ENCODE measurements at places on chromosomes 13 and 19.

GRCh38 chr19:56663931-56664500, 7.5 kb downstream of the ZNF835 start:
- DNase-seq: no peak

GRCh38 chr13:74103970-74104555, 30.1 kb downstream of the KLF12 start:
- DNase-seq: no peak

DNA sequence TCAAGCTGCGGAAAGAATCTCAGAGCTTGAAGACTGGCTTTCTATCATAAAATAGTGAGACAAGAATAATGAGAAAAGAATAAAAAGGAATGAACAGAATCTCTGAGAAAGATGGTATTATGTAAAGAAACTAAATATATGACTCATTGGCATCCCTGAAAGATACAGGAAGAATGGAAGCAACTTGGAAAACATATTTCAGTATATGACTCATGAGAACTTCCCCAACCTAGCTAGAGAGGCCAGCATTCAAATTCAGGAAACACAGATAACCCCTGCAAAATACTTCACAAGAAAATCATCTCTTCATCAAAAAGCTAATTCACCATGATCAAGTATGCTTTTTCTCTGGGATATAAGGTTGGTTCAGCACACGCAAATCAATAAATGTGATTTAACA, 2318.0 kb downstream of the PCDH9 start:
- no peak for DNase-seq

- DNase-seq: no peak
These were observed 913.2 kb upstream of the GPC6 start for GRCh38 chr13:92313382-92313781.

DNA sequence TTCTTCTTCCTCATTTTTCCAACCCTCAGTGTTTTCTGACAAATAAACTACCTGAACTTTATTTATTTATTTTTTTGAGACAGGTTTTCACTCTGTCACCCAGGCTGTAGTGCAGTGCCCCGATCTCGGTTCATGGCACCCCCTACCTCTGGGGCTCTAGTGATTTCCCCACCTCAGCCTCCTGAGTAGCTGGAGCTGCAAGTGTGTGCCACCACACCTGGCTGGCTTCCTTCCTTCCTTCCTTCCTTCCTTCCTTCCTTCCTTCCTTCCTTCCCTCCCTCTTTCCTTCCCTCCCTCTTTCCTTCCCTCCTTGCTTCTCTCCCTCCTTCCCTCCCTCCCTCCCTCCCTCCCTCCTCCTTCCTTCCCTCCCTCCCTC, 32.3 kb downstream of the KCTD4 start:
- DNase-seq: no peak

GRCh38 chr19:40341601-40342482, 6.4 kb downstream of the C19orf47 start:
- DNase-seq: no peak

DNA sequence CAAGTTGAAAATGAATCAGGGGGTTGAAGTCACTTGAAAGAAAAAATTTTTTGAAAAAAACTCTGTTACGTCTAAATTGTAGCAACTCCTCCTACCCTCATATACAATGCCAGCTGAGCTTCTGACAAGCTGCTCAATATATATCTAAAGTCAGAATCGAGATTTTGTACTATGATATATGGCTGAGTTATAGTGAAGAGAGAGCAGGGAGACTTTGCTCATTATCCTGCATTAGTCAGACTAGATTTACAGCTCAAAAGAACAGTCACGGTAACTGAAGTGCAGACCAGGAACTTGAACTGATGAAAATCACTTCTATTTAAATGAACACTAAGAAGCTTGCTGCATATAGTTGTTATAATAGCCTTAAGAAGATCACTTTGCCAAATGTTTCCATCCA, 153.1 kb downstream of the LACC1 start:
- no peak for DNase-seq

- DNase-seq: no peak
These were observed 496.2 kb downstream of the COG6 start for GRCh38 chr13:40151673-40152072.

GRCh38 chr19:6459262-6460098, at the start of gene SLC25A23:
TSS of gene SLC25A23 (minus strand) at chr19:6459792. CDS start at chr19:6459628, 164 bp downstream.
- DNase-seq: no peak

All from NCI-H1694 treated with DMSO at 0.1 percent for 48 hours (cell line).